Stimulated activated CD8-positive, alpha-beta memory T cell treated with anti-CD3 and anti-CD28 coated beads, Interleukin-12 subunit alpha, Interleukin-12 subunit beta, amount 100 ng/mL, for 1 hour (primary cell): ENCODE measurements at places on chromosomes 5 and 9.
A peak's percentile ranks its signal among the peaks of the same experiment; 100 is the strongest.

DNA sequence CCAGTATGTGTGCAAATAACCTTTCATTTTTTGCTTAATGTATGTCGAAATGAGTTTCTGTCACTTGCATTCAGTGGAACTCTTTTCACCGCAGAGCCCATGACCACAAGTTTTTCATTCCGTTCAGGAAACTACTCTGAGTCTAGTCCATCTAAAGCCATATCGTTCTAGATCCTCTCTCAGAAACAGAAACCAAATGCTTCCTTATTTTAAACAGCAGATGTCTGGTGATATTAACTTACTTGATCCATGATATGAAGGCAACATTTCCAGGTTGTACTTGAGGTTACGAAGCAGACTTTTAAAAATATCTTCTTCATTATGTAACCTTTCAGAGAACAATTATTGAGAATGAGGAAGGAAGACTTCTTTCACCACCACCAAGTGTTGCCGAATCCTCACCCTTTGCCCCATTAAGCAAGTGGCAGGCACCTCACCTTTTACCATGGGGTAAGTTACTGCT, 72.4 kb upstream of the GNAQ start:
- peak; percentile 24 for DNase-seq

GRCh38 chr9:124188331-124189110, 69.2 kb upstream of the NEK6 start:
- no peak for DNase-seq

- no peak for DNase-seq
Observed at GRCh38 chr9:24382566-24382965, 163.1 kb downstream of the IZUMO3 start.

DNA sequence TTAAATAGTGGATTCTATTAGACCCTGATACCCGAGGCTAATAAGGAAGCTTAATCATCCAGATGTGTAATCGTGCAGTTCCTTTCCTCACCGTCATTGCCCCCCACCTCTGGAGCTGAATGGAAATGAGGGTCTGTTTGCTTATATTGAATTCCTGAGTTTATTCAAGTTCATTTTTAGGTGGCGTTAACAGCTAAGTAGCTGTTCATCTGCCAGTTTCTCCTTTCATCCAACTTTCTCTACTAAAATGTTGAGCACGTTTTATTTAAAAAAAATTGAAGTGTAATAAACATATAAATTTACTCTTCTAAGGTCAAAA, 291.0 kb downstream of the DOCK8 start:
- DNase-seq, result no peak

DNA sequence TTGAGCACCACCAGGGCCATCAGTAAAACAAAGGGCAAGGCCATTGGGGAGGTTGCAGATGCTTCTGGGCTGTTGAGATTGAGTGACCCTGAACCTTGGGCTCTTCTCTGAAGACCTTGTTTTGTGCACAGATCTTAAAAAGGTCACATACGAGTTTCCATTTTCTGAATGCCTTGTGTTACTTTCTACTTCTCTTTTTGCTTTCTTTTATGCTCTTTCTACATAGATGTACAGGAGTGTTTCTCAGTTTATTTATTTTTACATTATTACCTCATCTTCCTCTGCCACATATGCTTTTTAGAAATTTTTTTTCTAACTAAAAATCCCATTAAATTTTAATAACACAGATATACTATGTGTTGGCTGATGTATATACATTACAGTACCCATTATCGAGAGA, at the start of gene IFNA5:
TSS of gene IFNA5 (minus strand) at position 101 of the 400 bp plus-strand sequence. CDS start at position 44, 57 bp downstream.
- no peak for DNase-seq

DNA sequence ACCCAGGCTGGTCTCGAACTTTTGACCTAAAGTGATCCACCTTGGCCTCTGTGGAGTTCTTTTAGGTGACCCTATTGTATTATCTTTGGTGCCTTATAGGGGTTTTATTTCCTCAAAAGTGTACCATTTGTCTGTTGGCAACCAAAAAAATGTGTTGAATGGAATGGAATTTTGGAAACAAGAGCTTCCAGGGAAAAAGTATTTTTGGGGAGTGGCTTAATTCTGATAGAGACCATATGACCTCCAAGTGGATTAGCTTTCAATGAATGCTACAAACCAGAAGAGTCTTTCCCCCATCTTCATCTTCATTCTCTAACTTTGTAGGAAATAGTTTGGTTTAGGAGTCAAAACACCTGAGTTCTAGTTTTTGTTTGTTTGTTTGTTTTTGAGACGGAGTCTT, 3.4 kb upstream of the OGN start:
- DNase-seq, result no peak

DNA sequence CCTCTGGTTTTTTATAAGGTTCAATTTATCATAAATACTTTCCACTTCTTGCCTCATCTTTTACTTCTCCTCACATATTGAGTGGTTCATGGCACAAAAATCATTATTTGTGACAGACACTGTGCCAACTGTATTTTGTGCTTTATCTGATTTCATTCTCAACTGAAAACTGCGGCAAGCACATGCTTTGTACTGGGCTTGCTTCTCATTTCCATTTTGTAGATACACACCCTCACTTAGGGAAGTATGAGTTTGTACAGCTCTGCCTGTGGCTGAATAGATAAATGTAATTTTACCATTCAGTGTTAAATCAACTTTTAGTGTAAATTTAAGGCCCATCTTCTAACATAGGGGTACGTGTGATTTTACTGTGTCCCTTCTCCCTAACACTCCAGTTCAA, 83.6 kb downstream of the ANXA2R start:
- no peak for DNase-seq

GRCh38 chr9:128899566-128900322, 17.8 kb downstream of the LRRC8A start:
- no peak for DNase-seq

DNA sequence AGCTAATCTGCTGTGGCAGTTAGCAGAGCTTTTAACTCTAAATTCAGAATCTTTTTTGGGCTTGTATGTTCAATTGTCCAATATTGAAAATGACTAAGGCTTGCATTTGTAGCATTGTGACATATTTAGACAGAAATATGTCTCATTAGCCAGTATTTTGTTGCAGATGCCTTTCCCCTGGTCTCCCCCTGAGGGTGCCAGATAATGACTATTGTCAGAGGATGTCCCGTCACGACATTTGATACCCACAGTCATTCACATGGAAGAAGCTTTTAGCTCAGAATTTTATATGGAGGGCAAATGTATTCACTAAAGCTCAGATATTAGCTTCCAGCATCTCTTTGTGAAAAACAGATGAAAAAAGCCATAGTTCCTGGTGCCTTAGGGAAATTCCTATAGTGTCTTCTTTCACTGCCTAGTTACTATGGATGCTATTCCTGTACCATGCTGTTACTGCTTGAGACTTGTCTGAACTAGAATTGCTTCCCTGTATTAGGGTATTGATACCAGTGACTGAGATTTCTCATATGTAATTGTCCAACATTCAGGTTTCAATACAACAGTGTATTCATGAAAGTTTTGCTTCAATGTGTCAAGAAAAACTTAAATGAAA, 96.2 kb downstream of the CCDC192 start:
- no peak for DNase-seq

GRCh38 chr9:90343991-90344390, 298.6 kb downstream of the DIRAS2 start:
- DNase-seq, result no peak

- DNase-seq, result no peak
Observed at GRCh38 chr9:6889868-6890267, 132.1 kb downstream of the KDM4C start.

- peak; percentile 45 for DNase-seq
Observed at GRCh38 chr9:137064027-137064879, 6.1 kb downstream of the SAPCD2 start.
